ENCODE measurements at places on chromosomes 1 and 21.
A peak's percentile ranks its signal among the peaks of the same experiment; 100 is the strongest.

DNA sequence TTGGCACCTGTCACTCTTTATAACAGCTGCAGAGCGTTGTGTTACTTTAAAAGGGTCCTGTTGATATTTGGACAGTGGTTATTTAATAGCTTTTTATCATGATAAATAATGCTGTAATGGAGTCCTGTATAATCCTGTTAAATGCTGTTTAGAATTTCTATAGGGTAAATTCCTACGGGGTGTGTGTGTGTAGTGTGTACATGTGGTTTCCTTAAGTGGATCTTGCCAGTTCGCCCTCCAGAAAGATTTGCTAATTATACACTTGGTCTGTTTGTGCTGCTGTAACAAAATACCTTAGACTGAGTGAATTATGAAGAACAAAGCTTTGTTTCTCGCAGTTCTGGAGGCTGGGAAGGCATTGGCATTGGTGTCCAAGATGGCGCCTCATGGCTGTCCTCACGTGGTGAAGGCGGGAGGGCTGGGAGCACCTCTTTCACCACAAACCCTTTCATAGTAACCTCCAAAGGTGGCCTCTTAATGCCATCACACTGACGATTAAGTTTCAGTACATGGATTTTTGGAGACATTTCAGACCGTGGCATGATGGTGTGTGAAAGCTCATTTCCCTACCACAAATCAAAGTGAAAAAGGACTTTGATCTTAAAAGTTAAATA, 11.2 kb downstream of the PRMT2 start:
- no peak for DNase-seq

DNA sequence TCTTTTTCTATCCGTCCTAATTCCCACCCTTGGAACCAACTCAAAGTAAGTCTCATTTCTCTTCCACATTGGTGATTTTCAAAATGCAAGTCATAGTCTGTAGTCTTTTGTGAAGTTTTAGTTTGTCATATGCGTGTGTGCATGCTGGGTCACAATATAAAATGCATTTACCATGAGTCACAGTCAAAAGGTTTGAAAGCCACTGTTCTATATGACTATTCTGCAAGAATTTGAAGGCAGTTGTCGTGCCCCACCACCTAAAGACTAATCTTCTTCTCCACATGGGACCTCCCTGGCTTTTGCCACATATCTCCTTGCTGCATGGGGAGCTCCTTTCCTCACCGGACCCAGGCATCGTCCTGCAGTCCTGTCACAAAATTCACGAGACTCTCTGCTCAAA, 1.6 kb downstream of the STPG1 start:
- DNase-seq: no peak

DNA sequence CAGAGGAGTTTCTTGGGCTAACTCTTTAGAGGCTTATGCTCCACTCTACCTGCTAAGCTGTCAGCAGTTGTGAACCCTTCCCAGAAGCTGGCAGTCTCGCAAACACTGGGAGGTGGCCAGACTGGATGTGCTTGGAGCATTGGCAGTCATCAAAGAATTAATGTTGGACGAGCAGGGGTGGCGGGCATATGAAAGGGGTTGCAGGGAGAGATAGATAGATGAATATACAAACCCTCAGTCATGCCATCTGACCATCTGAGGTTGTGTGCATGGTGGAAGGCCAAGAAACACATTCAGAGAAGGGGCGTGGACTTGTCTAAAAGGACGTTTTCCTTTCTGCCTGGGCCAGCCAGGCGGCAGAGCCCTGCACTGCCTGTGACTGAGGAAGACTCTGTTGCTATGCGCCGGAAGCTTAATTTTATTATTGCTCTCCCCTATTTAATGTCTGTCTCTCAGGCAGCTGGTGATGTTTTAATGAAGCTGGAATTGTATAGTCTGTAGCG, 164.4 kb downstream of the PBX1 start:
- DNase-seq: no peak

GRCh38 chr21:39022863-39023693, 160.2 kb downstream of the PSMG1 start:
- DNase-seq: no peak

DNA sequence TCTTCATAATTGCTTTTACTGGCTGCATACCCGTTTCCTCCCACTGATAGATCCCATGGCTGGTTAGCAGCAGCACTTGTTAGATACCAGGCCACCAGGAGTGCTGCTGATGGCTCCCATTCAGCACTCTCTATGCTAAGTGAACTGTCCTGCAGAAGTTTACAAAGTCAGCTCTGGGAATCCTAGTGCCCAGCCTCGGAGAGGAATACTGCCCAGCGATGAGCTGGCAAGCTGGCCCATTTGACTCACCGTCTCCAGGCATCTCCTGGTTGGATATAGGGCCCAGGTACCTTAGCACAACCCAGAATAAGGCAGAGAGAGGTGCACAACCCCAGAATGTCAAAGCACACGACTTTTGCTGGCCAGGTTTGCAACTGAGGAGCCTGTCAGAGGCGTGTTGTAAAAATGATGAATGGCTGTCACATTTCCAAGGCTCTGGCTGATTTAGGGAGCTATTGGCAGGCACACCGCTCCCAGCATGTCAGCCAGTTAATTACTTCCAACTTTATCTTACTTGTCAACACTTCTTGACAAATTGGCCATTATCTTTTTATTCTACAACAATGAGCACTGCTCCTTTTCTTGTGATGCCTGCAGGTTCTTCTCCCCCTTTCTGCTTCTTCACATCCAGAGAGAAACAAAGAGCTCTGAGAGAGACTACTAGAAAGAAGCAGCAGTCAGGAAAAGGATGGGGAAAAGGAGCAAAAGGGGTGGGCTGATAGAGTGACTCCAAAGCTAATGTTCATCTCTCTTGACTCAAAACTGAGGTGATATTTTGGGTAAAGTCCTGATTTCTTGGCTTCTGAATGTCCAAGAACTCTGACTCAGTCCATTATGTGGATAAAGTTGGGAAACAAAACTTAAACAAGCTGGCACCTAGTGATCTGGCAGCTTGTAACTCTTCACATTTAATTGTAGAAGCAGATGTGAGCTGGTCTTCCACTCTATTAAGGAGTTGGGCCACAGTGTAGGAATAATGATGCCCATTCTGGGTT, 10.8 kb upstream of the ANGPTL7 start:
- DNase-seq: no peak

DNA sequence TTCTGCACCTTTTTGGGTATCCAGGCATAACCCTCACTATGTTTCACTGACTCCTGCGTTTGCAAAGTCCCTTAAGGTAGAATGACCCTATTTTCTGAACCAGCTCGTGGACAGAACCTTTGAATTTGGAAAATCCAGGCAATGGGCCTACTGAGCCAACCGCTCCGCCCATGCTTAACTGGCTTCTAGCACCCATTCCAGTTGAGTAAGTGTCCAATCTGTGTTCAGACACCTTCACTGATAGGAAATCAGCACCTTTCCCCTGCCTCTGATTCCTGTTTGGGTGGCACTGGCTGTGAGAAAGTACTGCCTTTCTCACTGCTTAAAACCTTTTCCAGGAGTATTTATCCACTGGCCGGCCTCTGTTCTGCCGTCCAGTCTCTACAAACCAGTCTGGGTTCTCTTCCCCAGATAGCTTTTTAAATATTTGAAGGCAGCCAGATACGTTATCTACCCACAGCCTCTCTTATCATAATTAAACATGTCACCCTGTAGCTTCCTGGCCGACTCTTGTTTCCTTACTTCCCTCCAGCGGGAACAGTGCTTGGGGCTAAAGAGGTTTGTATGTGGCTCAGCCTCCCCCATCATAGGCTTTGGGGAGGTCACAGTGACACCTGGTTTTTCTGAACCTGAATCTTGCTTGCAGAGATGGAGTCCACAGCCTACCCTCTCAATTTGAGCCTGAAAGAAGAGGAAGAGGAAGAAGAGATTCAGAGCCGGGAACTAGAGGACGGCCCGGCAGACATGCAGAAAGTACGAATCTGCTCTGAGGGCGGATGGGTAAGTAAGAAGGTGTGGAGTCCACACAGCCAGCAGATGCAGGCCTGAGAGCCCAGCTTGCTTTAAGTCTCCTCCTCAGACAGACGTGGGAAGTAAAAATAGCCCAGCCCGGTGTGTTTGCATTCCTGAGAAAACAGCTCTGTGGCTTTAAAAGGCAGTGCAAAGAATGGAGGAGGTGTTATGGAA, 1.3 kb downstream of the POGK start:
- DNase-seq: no peak

- DNase-seq: peak; percentile 30
Measured at GRCh38 chr1:25167269-25168192, 64.8 kb downstream of the SYF2 start.

GRCh38 chr21:29730281-29730680, 209.5 kb downstream of the GRIK1 start:
- no peak for DNase-seq

- DNase-seq: no peak
Measured at GRCh38 chr1:233819042-233819441, 85.4 kb upstream of the SLC35F3 start.

DNA sequence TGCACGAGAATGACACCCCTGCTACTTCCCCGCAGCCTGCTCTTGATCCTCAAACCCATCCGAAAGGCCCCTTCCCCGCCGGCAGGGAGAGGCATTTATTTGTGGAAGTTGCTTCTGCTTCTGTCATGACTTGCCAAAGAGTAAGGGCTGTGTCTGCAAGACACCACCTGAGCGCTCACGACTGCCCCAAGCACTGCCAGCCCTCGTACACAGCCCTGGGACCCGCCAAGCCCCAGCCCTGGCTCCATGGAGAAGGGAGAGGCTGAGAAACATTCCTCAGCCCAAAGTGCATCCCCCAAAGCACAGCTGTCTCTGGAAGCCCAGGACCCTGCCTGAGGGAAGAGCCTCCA, 6.3 kb upstream of the TPRG1L start:
- DNase-seq: no peak

- DNase-seq: no peak
Measured at GRCh38 chr1:210779269-210779668, 354.7 kb downstream of the KCNH1 start.

GRCh38 chr21:34091032-34091431, 17.7 kb downstream of the MRPS6 start:
- no peak for DNase-seq

- DNase-seq: no peak
Measured at GRCh38 chr1:99557546-99558202, 88.2 kb upstream of the PALMD start.

DNA sequence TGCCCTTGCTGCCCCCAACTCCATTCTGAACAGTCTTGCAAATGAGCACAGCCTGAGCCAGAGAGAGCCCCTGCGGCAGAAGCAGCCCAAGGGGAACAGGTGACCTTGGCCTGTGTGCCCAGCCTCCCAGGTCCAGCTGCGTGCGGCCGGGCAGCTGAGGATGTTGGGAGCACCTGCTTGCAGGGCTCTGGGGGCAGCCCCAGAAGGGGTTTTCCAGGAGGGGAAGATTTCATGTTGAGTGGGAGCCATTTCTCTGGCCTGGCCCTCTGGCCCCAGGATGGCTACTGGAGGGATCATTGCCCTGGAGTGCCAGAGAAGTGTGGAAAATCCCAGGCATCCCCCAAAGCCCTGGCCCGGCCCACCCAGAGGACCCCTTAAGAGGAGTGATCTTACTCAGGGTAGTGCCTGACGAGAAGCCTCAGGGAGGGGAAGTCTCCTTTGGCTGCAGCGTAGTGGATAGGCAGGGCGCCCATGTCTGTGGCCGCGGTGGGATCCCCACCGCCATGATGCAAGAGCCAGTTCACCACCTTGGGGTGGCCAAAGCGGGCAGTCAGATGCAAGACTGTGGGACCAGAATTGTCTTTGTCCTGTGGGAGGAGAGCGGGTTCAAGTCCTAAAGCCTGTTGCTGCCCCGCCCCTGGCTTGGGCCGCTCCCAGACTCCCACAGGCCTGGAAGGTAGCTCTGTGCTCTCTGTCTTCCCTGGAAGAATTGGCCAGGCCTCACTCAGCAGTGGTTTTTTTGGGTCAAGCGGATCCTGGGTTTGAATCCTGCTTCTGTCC, 20.6 kb upstream of the RNU1-4 start:
- no peak for DNase-seq

- no peak for DNase-seq
Measured at GRCh38 chr1:17572264-17572985, 32.9 kb downstream of the ARHGEF10L start.

DNA sequence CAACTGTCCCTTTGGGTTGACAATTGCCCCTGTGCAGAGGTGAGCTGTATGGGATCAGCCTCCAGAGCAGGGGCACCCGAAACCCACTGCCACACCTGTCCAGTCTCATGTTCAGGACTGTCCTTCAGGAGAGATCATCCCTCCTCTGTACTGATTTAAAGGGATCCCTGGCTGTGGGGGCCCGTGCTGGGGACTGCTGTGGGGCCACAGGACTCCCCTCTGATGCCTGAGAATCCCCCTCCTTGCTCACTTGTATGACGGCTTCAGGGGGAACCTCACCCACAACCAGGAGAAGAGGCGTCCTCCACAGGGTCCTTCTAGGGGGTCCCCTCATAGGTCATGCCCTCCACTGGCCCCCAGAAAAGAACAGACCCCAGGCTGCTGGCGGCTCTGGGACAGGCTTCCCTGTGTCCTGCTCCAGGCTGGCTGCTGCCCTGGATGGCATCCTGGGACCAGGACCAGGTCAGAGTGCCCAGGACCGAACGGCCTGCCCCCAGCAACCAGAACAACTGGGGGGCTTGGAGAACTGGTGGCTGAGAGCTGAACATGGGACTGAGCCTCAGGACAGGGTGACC, 77.5 kb upstream of the ACTRT2 start:
- DNase-seq: no peak

DNA sequence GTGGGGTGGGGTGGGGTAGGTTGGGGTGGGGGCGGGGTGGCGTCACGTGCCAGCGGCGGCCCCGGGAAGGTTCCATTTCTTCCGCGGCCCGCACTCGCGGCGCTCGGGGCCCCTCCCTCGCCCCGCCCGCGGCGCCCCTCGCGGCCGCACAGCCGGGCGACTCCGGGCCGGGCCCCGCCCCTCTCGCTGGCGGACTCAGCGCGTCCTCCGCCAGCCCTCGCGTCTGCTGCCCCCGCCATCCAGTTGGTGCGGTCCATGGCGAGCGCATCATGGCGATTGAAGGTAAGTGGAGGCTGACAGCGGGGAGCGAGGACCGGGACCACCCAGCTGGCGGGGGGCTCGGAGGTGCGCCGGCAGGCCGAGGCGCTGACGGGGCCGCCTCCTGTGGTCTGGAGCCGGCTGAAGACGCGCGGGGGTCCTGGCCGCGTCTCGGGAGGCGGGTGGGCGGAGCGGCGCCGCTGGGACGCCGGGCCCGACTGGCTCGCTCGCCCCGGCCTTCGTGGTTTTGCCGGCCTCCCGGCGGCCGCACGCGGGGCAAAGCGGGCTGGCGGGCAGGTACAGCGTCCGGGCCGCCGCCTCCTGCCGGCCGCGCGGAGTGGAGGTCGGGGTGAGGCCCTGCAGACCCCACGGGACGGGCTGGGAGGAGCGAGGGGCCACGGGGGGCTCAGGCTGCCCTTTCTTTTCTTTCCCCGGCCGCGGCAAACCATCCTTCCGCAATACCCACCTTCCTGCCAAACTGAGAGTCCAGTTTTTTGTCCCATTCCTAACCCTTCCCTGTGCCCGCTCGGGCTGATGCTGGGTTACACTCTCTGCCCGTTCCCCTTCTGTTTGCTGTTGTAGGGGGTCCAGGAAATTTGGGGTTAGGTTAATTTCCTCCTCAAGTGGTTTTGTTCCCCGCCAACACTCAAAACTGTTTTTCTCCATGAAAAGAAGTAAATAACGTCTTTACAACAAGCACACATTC, at the start of gene SYT14:
Gene SYT14, plus strand, starts transcription at position 222 of the 964 bp plus-strand sequence. Its CDS starts 48 bp downstream, at position 270.
- DNase-seq: peak; percentile 42

- DNase-seq: no peak
Measured at GRCh38 chr1:26610781-26611180, 81.2 kb downstream of the RPS6KA1 start.

- DNase-seq: no peak
Measured at GRCh38 chr1:161676441-161676840, 13.5 kb downstream of the FCGR2B start.

- DNase-seq: no peak
Measured at GRCh38 chr1:53379662-53380002, 51.8 kb upstream of the LRP8 start.
